ENCODE measurements at places on chromosomes 3 and 15.

DNA sequence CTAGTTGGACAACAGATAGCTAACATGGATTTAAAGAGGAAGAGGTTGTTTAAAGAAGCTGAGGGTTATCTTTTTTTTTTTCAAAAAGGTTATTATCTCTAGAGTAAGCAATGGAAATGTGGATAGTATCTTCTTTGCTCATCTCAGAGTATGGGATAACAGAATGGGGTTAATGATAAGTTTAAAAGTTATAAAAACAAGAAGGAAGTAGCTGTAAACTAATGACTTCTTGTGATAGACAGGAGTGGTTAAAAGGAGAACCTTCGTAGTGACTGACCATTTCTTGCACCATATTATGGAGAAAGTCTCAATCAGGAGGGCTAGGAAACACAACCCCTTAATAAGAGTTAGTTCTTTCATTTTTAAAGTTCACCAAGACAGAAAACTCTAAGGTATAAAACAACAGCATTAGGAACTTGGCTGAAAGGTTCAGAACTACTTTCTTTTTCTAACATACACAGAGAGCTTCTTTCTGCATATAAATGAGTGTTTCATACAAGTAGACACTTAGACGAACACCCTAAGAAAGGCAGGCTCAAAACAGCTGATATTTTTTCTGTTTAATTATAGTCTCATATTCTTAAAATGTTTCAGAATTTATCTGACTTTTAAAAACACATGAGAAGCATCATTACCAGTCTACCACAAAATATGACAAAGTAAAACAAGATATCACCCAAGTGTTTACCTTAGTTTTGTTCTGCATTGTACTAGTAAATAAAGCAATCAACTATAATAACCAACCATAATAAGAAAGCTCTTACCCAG is 140.0 kb downstream of the MEIS2 start:
- no peak overlapping the region for H3K27ac ChIP-seq
- H3K36me3 ChIP-seq = no peaks in the 10 kb centered on the region
- H3K4me3 ChIP-seq = no peak overlapping the region
- no peaks in the 10 kb centered on the region for H3K27me3 ChIP-seq

DNA sequence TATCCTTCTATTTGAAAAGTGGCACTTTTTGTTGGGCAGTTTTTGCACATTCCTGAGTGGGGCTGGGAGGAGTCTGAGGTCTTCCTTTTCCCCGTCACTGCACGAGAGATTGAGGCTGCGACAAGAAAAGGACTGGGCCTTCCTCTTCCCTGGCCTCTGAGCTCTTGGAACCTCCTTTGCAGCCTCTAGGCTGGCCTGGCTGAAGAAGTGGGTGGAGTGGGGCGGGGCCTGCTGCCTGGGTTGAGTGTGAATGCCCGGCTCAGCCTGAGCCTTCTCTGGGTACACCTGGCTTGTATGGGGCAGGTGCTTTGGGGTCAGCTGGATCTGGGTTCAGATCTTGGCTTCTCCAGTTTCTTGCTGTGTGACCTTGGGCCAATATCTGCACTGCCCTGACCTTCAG is 43.1 kb downstream of the PLXNA1 start:
- H3K27ac ChIP-seq = no peak overlapping the region
- H3K36me3 ChIP-seq = peaks cover 3% of the 10 kb centered on the region
- H3K4me1 ChIP-seq = no peaks in the 10 kb centered on the region
- H3K4me3 ChIP-seq = no peak overlapping the region

GRCh38 chr15:47027322-47027946 is 689.9 kb upstream of the SEMA6D start:
- H3K4me3 ChIP-seq = no peak overlapping the region
- H3K4me1 ChIP-seq = no peaks in the 10 kb centered on the region
- H3K27ac ChIP-seq = no peak overlapping the region
- DNase-seq = no peak
- no peaks in the 10 kb centered on the region for H3K36me3 ChIP-seq

- H3K27me3 ChIP-seq = peaks cover 30% of the 10 kb centered on the region
- no peak for DNase-seq
- no peak overlapping the region for H3K27ac ChIP-seq
Measured at GRCh38 chr15:51355096-51355495, 13.6 kb downstream of the GLDN start.

DNA sequence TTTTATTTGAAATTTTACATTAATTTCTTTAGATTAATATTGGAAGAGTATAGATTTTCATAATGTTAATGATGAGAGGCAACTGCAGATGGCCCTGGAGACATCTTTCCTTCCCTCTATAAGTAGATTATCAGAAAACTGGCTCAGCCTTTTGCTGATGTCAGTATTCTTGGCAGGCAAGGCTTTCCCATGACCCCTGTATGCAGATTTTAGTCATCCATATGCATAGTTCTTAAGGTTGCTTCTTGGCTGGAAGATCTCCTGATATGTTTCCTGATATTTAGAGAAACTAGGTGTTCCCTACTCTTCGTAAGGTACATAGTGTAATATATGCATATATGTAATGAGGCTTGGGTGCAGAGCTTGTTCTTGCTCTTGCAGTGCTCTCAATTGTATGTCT is 911.4 kb downstream of the EPHA3 start:
- DNase-seq = no peak
- H3K36me3 ChIP-seq = no peaks in the 10 kb centered on the region
- H3K4me1 ChIP-seq = no peaks in the 10 kb centered on the region
- no peak overlapping the region for H3K27ac ChIP-seq

DNA sequence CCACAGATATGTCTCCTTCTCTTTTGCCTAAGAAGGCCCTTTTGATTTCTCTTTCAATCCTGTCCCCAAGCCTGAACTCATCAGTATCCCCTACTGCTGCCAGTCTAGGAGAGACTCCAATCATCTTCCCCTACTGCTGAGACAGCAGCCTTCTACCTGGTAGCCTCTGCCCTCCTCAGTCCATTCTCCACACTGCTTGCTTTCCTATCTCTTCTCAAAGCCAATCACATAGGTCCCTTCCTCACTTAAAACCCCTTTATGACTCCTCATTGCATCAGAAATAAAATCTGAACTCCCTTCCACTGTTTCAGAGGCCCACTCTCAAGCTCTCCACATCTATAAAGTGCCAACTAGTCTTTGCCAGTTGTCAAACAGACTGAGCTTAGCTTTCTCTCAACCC is 1081.8 kb upstream of the CFAP20DC start:
- no peaks in the 10 kb centered on the region for H3K36me3 ChIP-seq
- no peaks in the 10 kb centered on the region for H3K4me1 ChIP-seq
- H3K4me3 ChIP-seq = no peak overlapping the region
- DNase-seq = no peak

GRCh38 chr3:133712017-133712416 is 34.2 kb upstream of the TF start:
- no peak for DNase-seq
- no peaks in the 10 kb centered on the region for H3K36me3 ChIP-seq
- H3K4me3 ChIP-seq = no peak overlapping the region
- no peak overlapping the region for H3K27ac ChIP-seq
